CD4-positive, alpha-beta T cell treated with Interleukin-17A for 1 hour (primary cell): ENCODE measurements at places on chromosomes 1 and 21.

GRCh38 chr1:30657131-30658013, 66.0 kb downstream of the MATN1 start:
- DNase-seq = no peak

DNA sequence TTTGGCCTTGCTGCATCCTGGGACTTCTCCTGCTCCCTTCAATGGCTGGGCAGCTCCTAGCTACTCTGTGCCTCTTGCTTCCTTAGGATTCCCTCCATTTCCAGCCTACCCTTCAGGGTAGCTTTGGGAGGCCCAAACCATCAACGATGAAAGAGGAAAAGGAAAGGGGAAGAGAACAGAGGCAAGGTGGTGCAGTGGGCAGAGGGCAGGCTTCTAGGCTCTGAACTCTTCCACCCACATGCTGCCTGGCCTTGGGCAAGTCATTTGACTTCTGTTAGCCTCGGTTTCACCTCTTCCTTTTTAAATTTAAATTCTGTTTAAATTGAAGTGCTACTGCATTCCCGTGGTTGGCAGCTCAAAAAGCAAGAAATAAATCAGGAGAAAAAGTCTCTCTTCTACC, 5.7 kb upstream of the PPM1J start:
- DNase-seq = no peak

GRCh38 chr1:69271587-69272125, 296.1 kb upstream of the LRRC7 start:
- no peak for DNase-seq

- no peak for DNase-seq
Measured at GRCh38 chr1:241654641-241655040, 2.6 kb downstream of the WDR64 start.

DNA sequence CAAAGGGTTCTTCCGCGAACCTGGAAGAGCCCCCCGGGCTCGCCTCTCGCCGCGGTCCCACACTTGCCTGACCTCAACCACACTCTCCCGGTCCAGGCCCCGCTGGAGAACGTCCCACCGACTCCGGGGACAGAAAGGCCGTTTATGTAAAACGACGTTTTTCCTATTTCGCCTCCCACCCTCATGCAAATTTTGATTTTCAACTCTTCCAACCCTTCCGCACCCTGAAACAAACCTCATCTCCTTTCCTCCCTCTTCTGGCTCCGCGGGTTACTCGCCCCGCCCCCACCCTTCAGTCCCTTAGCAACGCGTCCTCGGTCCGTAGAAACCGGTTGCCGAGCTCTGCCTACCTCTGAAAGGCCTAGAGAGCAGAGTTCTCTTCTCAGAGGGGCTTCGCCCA, at the start of gene C1orf141:
TSS of gene C1orf141 (minus strand) at position 276 of the 400 bp plus-strand sequence. CDS start 7,730 bp downstream, outside the sequence.
- DNase-seq = no peak

DNA sequence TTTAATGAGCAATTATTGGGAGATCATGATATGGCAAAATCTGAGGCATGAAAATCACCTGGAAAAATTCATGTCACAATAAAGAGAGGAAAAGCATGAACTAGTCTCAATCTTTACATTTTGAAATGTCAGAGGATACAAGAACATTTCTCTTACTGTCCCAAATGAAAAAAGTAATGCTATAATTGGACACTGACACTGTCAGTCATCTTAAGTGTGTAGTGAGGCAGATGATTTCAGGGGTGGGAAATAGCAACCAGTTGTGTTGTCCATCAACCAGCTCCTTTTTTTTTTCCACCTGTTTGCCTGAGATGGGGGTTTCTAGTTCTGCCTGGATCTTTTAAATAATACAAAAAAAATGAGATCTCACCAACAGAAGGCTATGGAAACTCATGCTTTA, 646.2 kb downstream of the KCNT2 start:
- DNase-seq = no peak

GRCh38 chr21:35855484-35855883, 204.8 kb downstream of the SETD4 start:
- DNase-seq = no peak

- DNase-seq = no peak
Measured at GRCh38 chr1:40806731-40807695, 23.4 kb downstream of the KCNQ4 start.

DNA sequence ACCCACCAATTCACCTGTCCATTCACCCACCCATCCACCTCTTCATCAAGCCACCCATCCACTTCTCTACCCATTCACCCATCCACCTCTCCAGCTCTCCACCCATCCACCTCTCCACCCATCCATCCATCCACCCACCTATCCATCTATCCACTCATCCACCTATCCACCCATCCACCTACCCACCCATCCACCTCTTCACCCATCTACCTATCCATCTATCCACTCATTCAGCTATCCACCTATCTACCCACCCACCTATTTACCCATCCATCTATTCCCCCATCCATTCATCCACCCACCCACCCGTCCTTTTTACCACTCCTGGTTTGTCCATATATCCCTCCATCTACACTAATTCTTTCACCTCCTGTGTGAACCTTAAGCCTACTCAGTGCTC, 105.7 kb downstream of the ACTL8 start:
- no peak for DNase-seq

DNA sequence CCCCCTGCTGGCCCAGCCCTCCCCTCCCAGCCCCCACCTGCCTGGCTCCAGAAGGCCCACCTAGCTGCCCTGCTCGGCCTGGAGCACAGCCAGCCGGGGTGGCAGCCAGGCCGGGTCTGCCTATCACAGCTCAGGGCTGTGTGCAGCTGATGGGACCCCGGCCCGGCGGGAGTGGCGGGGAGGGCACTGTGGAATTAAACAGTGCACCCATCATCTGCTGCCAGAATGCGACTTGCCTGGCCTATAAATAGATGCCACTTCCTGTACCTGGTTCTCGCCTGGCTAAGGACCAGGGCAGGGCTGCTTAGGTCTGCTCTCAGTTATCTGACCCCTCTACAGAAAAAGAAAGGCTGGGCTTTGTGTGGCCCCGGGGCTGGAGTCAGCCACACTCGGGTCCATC, 98.2 kb upstream of the VAMP3 start:
- no peak for DNase-seq

GRCh38 chr1:12678820-12679219, 34.9 kb downstream of the AADACL4 start:
- DNase-seq = no peak
